ENCODE measurements at places on chromosomes 16 and 17.

DNA sequence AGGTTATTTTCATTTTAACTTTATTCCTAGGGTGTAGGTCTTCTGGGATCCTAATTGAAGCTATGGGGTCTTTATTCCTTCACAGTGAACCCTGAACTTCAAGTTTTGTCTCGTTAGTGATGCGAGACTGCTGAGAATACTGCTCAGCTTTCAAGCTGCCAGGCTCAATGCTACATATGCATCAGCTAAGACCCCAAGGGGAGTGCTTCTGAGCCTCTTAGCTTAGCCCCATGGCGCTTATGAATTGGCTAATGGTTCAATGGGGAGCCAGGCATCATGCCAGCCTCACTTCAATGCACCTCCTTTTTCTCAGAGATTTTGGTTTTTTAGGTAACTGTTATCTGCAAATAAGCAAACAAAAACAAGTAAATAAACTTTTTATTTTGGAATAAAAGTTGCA is 94.1 kb upstream of the SIAH1 start:
- no peak for DNase-seq

- DNase-seq: no peak
These were observed 7.9 kb downstream of the WFIKKN2 start for GRCh38 chr17:50843150-50843905.

DNA sequence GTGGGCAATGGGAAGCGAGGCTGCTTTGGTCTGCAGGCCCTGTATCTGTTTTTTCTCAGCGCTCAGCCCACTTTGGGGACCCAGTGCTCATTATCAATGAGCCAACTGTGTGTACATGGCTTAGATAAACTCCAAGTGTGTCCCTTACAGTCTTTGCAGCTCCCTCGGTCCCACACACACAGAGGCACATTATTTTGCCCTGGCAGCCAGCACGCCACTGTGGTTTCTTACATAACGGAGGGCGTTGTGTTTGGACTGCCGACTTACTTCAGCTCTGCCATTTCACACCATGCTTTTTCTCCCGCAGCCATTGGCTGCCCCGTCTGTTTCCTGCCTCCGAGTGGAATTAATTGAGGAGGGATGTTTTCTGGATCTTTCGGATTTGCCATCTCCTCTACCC is 56.5 kb upstream of the CLEC18A start:
- no peak for DNase-seq

- DNase-seq: no peak
These were observed 58.0 kb downstream of the PITPNC1 start for GRCh38 chr17:67435122-67435521.

GRCh38 chr16:9570521-9570920 is 479.1 kb downstream of the HAPSTR1 start:
- DNase-seq: no peak

DNA sequence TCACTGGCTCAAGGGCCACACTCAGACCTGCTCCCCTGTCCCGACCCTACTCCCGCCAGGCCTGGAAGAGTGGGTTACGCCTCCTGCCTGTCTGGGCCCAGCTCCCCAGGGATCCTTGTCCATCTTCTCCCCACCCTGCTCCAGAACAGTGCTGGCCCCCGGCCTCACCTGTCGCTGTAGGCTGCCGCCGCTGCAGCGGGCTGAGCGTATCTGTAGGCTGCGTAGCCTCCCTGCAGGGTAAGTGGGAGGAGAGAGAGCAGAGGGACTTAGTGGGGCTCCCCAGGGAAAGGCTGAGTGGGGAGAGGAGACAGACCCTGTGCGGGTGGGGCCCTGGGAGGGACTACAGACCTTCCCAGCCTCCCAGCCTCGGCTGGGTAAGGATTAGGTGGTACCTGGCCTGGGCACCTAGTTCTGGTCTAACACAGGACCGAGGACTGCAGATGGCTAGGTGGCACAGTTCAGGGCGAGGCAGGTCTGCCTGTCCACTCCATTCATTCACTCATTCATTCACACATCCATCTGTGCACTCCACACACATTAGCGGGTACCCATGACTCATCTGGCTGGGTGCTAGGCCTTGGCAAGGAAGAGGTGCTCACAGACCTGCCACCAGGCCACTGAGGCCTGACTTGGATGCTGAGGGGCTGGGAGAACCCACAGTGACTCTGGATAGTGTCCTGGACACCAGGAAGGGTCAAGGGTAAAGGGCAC is 20.9 kb downstream of the ENGASE start:
- no peak for DNase-seq

- DNase-seq: no peak
These were observed 6.0 kb upstream of the CBX8 start for GRCh38 chr17:79802736-79803420.

- no peak for DNase-seq
These were observed 29.3 kb upstream of the KDM8 start for GRCh38 chr16:27174007-27174406.

GRCh38 chr16:27414788-27415431 is 12.9 kb downstream of the IL21R start:
- DNase-seq: no peak

GRCh38 chr17:27490391-27490790 is 34.1 kb downstream of the KSR1 start:
- DNase-seq: no peak

GRCh38 chr17:74473294-74473693 is 6.9 kb downstream of the CD300A start:
- no peak for DNase-seq

GRCh38 chr16:70364399-70364798 is 17.7 kb downstream of the DDX19A start:
- no peak for DNase-seq

- DNase-seq: no peak
These were observed 14.0 kb upstream of the PABPN1L start for GRCh38 chr16:88880226-88881006.

GRCh38 chr17:28426081-28426519 is 20.1 kb upstream of the SLC46A1 start:
- no peak for DNase-seq

GRCh38 chr16:4113358-4114256 is 2.6 kb downstream of the ADCY9 start:
- no peak for DNase-seq

- DNase-seq: no peak
These were observed 177.0 kb upstream of the C16orf82 start for GRCh38 chr16:26889740-26890139.

- DNase-seq: no peak
These were observed 31.7 kb upstream of the KSR1 start for GRCh38 chr17:27424516-27424915.

- DNase-seq: no peak
These were observed 87.1 kb downstream of the STX8 start for GRCh38 chr17:9488556-9488955.

- no peak for DNase-seq
These were observed 4.0 kb downstream of the SLC35B1 start for GRCh38 chr17:49703557-49704277.

DNA sequence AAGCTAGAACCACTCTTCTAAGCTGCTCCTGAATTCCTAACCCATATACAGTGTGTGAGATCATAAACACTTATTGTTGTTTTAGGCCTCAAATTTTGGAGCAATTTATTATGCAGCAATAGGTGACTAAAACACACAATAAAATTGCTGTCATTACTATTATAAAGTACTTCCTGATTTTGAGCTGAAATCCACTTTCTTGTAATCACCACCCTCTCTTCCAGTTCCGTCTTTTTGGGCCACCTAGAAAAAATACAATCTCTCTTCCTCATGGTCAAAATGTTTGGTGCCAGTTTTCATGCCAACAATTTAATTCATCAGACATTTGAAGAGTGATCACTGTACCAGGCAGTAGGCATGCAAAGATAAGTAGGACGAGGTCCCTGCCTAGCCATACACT is 43.3 kb upstream of the NF1 start:
- no peak for DNase-seq

DNA sequence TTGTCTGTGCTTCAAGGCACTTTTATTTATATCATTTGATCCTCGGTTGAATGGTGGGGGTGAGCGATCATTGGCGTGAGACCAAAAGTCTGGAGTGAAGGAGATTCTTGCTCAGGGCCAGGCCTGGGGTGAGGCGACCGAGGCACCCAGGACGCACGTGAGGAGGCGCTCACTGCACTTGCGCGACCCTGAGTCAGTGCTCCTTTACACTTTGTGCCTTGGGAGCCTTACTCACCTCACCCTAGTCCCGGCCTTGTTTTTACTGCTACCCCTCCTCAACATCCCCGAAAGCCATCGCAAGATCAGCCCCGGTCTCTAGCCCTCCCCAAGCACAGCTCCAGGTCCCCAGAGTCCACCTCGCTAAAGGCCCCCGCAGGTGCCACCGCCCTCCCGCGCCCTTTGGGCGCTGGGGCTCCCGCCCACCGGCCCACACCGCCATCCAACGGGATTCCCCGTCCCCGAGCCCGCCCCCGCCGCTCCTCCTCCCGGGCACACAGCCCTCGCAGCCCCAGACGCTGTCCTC is 496 bp downstream of the EZH1 start:
- DNase-seq: no peak

- DNase-seq: no peak
These were observed 1410.9 kb upstream of the CDH8 start for GRCh38 chr16:63447121-63447520.

- DNase-seq: no peak
These were observed 7.9 kb upstream of the SCNN1G start for GRCh38 chr16:23174622-23175021.

GRCh38 chr17:68732301-68732749 is 131.2 kb upstream of the FAM20A start:
- DNase-seq: no peak

DNA sequence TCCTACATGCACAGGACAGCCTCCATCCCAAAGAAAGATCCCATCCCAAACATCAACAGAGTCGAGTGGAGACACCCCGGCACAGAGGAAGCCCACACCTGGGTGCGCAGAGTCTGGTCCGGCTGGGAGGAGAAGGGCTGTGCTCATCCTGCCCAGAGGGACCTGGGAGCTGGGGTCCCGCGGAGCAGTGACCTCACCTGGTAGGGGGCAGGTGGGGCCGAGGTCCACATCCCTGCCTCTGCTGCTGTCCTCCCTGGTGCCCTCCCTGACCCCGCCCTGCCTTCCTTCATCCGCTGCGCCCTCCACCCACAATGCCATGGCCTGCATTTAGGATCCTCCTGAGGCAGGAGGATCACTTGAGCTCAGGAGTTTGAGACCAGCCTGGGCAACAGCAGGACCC is 2.9 kb downstream of the C16orf90 start:
- DNase-seq: no peak

- no peak for DNase-seq
These were observed 8.5 kb upstream of the MED11 start for GRCh38 chr17:4722678-4723240.

DNA sequence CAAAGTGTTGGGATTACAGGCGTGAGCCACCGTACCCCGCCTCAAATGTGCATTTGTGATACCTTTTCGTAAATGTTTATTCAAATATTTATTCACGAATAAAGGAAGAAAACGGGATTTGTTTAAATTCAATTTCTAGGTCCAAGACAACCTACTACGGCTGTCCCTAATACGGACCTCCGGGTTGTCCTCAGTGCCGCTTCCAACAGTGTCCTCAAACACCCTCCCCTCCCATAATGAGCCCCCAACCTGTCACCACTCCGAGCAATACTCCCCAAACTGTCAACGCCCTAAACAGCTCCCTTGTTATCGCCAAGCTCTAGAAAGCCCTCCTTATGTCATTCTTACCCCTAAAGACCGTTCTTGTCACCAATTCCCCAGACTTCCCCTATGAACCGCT is 539 bp upstream of the GABARAPL2 start:
- DNase-seq: no peak

DNA sequence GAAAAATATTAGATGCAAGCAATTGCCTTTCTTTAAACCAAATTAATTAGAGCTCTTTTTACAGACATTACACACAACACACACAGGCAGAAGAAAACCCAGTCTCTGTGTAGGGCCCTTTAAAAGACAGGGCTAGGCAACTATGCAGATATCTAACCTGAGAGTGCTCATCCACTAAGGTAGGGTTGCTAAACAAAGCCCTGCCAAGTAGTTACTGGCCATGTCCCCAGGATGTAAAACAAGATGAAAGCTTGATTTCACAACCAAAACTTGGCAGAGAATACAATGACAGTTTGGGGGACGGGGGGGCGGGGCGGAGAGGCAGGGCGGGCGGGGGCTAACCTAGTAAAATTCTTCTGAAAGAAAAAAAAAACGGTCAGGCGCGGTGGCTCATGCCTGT is 669.0 kb upstream of the CA10 start:
- DNase-seq: no peak

- DNase-seq: no peak
These were observed 61.2 kb upstream of the ENDOV start for GRCh38 chr17:80353718-80354275.

GRCh38 chr17:4490109-4490591 is 8.5 kb upstream of the SPNS2 start:
- DNase-seq: no peak

- DNase-seq: no peak
These were observed 49.1 kb upstream of the PMFBP1 start for GRCh38 chr16:72220875-72221629.

GRCh38 chr17:20009302-20010098 is at the start of gene SPECC1:
Gene SPECC1, plus strand, starts transcription at chr17:20009359. Its CDS starts 87,293 bp downstream, at chr17:20096652.
- DNase-seq: no peak

GRCh38 chr17:3792481-3792880 is 8.5 kb downstream of the ITGAE start:
- no peak for DNase-seq

DNA sequence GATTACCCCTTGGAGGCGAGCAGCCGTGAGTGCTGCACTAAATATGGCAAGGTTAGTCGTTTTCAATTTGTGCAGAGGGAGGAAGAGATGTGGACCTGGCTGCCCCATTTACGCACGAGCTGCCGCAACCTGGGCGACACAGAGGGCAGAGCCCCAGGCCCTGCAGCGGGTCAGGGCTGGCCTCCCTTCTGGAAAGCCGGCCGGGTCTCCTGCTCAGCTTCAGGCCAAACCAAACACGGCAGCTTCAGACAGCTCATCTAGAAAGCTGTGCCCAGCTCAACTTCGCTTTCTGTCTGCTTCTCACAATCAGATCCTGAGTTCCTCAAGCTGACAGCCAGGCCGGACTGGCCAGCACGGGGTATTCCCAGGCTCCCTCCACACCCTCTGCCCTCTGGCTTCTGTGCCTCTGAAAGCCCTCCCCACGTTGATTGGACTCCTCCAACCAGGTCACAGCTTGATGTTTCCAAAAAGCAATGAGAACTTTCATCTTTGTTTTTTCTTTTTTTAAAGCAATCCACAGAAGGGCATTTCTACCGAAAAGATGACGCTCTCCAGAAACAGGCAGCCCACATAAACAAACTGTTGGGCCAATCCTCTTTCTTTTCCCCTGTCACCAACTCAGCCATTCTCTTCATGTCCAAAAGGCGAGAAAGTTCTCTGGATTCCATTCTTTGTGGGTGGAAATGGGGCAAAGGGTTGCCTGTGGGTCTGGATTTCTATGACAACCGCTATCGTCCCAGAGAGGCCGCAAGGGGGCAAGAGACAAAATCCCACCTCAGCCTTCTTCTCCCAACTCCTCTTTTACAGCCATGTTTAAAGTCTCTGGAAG is 189.0 kb downstream of the ZFHX3 start:
- DNase-seq: no peak

All from NCI-H187 treated with DMSO at 0.1 percent for 48 hours (cell line).